ENCODE measurements at places on chromosomes 13 and 19.

GRCh38 chr19:38233740-38234251 is 9.8 kb upstream of the DPF1 start:
- DNase-seq, result peak; percentile 59

- no peak for DNase-seq
Observed at GRCh38 chr19:18610556-18611326, 1.9 kb upstream of the TMEM59L start.

DNA sequence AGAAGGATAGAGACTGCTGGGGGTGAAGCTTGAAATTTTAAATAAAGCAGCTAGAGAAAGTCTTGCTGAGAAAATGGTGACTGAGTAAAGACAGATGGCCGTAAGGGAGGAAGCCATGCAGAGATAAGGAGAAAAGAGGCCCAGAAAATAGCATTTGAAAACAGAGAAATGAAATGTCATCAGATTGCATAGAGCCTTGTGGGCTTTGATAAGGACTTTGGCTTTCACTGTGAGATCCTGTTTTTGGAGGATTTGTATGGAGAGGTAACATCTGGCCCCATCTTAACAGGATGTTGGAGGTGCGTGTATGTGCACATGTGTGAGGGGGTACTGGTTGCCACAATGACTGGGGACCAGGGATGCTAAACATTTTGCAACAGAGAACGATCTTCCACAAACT is 19.5 kb upstream of the ATP8A2 start:
- no peak for DNase-seq

DNA sequence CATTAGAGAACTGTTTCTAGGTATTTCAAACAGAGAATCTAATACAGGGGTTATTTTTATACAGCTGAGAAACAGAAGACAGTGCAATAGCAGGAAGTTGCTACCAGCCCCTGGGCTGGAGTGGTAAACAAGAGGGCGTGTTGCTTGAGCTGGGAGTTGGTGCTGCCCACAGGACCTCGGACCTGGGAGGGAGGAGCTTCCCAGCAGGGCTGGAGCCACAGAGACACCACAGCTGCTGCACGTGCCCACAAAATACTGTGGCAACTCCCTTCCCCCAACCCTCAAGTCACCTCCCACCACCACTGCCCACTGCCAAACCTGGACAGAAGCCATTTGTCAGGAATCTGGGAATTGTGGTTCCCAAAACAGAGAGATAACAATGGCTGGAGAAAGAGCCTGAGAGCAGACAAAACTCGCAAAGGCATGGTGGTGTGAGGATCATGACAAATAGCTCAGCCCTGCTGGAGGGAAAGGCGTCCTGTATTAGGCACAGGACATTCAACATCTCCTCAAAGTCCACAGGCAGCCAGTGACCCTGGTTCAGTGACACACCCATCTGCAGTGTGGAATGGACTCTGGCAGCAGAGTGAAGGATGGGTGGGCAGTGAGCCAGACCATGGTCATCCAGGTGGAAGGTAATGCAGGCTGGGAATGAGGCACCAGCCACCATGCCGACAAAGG is 57.2 kb downstream of the SPATA13 start:
- no peak for DNase-seq

DNA sequence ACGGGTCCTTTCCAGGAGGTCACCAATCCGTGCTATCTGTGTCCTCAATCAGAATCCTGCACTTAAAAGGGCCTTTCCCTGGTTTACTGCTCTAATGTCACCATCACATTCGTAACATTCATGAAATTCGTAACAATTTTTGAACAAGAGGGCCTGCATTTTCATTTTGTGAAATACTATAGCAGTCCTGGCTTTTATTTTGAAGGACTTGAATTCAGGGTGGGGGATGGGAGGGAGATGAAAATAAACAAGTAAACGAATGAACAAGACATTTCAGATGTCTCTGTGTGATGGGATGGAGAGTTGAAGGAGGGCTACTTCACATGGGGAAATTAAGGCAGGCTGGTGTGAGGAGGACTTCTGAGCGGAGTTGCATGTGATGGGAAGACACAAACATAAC is 281.0 kb downstream of the TSHZ3 start:
- no peak for DNase-seq

- no peak for DNase-seq
Observed at GRCh38 chr19:18697680-18698079, 14.2 kb downstream of the CRTC1 start.

- DNase-seq, result no peak
Observed at GRCh38 chr13:76556627-76557026, 329.6 kb downstream of the KCTD12 start.

DNA sequence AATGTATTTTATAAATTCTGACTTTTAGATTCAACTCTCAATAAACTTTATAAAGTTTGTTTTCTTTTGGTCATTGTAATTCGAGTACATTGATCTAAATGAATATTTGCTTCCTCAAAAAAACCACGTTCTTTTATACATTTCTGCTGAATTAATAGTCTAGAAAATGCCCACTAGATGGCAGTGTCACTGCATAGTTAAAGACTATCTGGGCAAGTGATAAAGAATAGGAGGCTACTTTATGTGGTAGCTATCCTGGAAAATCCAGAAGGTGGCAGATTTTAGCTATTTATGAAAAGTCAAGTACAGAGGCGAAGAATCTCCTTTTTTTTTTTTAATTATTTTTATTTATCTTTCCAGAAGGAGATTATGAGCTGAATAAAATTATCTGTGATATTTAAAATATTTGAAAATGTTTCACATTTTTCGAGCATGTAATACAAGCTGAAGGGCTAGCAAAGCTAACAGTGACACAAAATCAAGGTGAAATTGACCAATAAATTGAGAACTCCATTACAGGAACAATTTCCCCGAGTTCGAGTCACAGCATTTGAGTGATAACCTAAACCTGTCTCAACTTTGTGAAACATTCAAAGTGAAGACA is 221.8 kb downstream of the OLFM4 start:
- DNase-seq, result no peak

Data from activated T-cell treated with anti-CD3 and anti-CD28 coated beads for 4 hours (primary cell).